ENCODE measurements at places on chromosomes 7 and 10.

DNA sequence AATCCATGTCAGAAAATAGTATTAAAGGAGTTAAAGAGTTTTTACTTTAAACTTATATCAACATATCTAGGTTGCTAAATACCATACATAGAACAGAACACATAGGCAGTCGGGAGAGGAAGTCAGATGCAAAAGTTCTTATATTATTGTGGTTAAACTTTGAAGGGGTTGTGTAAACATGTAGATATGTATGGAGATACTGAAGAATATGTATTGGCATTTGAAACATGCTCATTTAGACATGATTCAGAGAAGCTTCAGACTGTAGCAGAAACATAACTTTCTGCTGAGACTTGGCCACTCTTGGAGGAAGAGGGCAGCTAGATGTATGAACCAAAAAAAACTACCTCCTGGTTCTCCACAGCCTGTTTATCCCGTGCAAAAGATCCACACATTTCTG is 103.5 kb upstream of the FERD3L start:
- no peak for DNase-seq

- DNase-seq = peak; percentile 1
Measured at GRCh38 chr10:52818019-52818418, 45.4 kb upstream of the MBL2 start.

- no peak for DNase-seq
Measured at GRCh38 chr10:36341471-36341870, 699.4 kb upstream of the FZD8 start.

DNA sequence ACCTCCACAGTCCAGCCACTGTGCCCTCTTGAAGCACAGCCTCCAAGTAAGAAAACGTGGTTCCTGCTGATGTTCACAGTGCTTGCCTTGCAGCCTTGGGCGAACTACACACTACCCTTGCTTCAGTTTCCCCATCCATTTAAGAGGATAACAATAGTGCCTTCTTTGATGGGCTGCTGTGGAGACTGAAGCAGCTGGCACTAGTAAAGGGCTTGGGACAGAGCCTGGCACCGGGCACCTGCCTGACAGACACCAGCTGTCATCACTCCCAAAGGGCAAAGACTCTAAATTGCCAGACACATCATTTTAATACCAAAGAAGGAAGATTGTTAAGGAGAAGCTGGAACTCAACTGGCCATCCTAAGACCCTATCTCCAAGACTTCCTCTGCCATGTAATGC is 3.1 kb upstream of the C10orf90 start:
- no peak for DNase-seq

DNA sequence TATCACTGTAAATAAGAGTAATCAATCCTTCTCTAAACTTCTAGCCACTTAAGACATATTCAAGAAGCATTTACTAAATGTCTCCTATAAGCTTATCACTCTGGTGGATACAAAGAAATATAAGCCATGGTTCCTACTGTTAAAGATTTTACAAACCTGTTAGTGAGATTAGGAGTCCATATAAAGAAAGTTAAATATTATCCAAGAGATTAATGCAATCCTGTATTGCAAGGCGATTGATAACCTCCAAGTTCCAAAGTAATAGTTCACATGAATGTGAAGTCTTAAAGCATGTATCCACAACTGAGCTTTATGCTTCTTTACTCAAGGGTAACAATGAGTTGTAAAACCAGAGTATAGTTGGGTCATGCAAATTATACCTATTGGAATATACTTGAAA is 12.6 kb upstream of the BET1 start:
- DNase-seq = no peak

All from NCI-H1092 treated with DMSO at 0.1 percent for 48 hours (cell line).